Activated T-helper 17 cell treated with anti-CD3 and anti-CD28 coated beads, Interleukin-2, amount 50 U/mL, for 72 hours (primary cell): ENCODE measurements at places on chromosomes 2 and 18. TPM values are rescaled to one million over a fixed set of nuclear protein-coding genes. Genes with fewer than 3 reads are reported as not detected.

DNA sequence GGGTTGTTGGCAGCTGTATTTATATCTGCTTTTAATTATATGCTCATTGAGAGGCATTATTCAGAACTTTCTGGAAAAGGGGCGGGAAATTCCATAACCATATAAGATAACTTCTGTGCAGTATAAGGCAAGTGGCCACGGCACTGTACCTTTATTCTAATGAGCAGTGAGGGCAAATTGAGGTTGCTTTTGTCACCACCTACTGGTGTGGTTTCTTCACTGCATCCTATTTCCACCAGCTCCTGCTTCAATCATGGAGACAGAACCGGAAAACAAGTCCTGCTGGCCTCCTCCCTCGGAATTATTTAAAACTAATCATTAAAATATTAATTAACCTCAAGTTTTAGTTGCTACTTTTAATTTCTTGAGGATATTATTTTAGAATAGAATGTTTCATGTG, 759.4 kb downstream of the CBLN2 start:
- no peak for ATAC-seq

CREG2 gene
- total RNA-seq, result not detected

ASB18 gene
- total RNA-seq, result not detected

- no peak for ATAC-seq
These were observed 104.8 kb downstream of the ST6GAL2 start for GRCh38 chr2:106781196-106781595.

DNA sequence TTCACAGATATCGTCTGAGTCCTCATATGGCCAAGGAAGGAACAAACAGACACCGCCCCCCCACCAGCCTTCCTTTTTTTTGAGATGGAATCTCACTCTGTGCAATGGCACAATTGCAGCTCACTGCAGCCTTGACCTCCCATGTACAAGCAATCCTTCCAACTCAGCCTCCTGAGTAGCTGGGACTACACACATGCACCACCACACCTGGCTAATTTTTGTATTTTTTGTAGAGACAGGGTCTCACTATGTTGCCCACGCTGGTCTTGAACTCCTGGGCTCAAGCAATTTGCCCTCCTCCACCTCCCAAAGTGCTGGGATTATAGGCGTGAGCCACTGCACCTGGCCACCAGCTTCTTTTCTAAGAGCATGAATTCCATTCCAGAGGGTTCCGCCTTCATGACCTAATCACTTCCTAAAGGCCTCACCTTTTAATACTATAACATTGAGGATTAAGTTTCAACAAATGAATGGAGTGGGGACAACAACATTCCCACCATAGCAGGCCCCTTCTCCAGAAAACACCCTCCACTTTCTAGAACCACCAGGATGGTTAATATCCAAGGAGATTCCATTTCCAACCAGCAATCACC, 2.2 kb upstream of the TMBIM1 start:
- ATAC-seq, result no peak

- ATAC-seq, result no peak
These were observed 3.3 kb downstream of the RHBDD1 start for GRCh38 chr2:226839161-226839560.

DNA sequence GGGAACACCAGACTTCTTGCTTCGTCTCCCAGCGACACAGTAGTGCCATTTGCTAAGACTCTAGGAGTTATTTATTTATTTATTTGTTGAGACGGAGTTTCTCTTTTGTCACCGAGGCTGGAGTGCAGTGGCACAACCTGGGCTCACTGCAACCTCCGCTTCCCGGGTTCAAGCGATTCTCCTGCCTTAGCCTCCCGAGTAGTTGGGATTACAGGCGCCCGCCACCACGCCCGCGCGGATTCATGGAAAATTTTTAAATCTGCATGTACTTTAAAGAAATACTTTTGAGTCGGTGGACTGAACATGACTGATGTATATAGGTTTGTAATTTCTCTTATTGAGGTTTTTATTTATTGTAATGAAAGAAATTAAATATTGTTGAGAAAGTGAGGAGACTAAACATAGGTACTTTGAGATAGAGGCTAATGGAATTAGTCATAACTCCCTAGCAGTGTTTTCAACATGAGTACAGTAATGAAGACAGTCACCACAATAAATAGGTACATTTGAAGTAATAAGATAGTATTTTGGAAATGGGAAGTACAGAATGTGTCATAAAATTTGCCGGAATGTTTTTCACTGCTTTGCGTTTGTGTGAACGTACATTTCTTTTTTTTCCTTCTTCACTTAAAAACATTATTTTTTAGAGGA, 983 bp downstream of the MTX2 start:
- no peak for ATAC-seq

GRCh38 chr2:215002500-215002899, 135.9 kb downstream of the ABCA12 start:
- ATAC-seq, result no peak

DNA sequence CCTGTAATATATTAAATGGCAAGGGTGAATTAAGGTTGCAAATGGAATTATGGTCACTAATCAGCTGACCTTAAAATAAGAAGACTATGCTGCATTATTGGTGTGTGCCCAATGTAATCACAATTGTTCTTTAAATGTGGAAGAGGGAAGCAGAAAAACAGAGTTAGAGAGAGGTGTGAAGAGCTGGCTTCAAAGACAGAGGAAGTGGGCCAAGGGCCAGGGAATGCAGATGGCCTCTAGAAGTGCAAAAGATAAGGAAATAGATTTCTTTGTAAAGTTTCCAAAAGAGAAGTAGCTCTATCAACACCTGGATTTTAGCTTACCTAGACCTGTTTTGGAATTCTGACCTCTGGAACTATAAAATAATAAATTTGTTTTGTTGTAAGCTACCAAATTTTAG, 276.0 kb downstream of the LRRTM1 start:
- ATAC-seq, result no peak

DNPEP gene
- total RNA-seq, result 80.9 TPM

ERLEC1 gene
- total RNA-seq, result 14.6 TPM

DNA sequence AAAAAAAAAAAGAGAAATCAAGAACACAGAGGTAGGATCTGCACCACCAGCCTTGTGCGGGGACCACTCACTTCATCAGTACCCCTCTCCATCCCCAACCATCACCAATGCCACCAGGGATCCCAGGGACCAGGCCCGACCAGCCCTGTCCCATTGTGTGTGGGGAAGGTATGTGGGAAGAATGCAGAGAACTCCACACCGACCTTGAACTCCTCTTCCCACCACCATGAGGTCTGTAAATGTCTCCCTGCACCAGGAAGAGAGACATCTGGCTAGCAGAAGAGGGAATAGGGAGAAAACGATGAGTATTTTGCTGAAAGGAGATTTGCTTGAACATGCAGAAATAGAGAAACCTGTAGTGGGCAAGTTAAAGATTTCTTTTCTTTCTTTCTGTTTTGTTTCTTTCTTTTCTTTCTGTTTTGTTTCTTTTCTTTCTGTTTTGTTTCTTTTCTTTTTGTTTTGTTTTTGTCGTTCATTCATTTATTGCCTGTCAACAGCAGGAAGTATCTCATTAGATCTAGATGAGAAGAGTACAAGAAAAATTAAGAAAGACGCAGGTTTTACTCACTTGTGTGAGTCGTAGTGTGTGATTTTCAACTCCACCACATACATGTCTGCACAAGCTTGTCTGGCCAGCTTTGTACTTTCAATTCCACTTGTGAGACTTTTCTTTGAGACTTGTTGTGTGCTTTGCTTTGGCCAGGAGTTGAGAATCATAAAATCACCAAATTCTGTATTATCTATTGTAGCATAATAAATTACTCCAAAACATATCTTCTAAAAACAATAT, 179.8 kb upstream of the HAAO start:
- ATAC-seq, result peak; percentile 64

DNA sequence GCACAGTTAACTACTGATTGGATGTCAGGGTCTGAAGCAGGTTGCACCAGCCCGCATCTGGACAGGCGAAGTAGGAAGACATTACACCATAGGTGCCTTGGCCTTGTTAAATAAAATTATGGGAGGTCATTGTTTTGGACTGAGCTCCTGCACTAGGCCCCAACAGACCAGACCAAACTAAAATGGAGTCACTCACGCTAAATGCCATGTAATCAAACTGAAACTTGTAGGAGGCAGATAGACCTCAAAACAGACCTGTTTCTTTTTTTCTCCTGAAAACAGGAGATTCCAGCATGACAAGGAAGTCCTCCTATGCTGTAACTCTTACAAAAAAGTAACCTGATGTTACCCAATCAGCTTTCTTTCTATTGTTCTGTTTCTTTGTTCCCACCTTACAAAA, 15.5 kb upstream of the NFU1 start:
- ATAC-seq, result no peak

DNA sequence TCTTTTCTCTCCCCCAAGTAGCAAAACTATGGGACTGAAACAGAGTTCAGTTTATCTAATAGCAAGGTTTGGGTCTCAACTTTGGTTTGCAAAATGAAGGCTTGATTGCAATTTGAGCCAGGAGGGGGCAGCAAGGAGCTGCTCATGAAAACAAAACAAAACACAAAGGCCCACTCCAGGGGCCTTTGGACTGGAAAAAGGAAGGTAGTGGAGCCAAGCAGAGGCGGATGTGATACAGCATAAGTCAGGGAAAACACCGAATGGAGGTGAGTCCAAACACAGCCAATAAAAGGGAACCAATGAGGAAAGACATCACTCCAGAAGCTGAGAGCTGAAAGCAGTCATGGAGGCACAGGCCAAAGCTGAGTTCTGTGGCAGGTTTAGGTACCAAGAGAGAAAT, 799.7 kb upstream of the ACVR2A start:
- ATAC-seq, result peak; percentile 39

TSGA10 gene
- total RNA-seq, result 9.8 TPM

POLR1A gene
- total RNA-seq, result 30.3 TPM

DNA sequence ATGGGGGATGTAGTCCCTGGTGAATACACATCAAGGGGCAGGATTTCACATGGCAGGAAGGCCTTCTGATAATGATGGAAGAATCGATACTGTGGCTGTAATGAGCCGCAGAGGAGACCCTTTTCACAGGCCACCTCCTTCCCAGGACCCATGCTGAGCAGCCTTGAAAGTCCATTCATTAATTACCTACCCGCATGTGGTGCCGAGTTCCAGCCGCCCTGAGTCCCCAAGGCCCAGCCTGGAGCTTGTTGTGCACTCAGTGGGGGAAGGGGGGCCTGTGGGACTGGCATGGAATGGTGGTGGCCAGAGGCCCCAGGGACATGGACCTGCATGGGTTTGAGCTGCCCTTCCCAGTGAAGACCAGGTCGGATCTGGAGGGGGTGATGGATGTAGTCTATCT, 25.5 kb downstream of the ASB18 start:
- ATAC-seq, result no peak

- ATAC-seq, result peak; percentile 89
These were observed 101.0 kb upstream of the ZNF236 start for GRCh38 chr18:76721207-76721996.

DNA sequence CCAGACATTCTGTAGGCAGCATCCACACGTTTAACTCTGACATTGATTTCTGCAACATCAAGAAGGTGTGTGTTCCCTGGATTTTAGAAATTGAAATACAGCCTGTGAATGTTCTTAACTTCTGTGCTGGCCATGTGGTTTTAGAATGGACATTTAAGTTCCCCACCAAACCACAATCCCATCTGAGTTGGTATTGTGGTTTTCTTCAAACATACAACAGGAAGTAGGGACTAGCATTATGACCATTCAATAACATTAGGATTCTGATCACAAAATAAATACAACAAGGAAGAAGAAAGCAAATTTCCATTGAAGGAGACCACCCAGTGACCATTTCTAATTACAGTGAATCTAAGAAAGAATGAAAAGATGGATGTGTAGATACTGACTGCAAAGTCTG, 51.2 kb downstream of the MAP3K20 start:
- ATAC-seq, result no peak

CTAGE1 gene
- not detected for total RNA-seq

- no peak for ATAC-seq
These were observed 67.0 kb upstream of the SERTAD2 start for GRCh38 chr2:64720535-64721319.

MXD1 gene
- total RNA-seq, result 14.8 TPM

L3MBTL4 gene
- 0.19 TPM for total RNA-seq

NT5C1B gene
- total RNA-seq, result not detected

- no peak for ATAC-seq
These were observed 12.5 kb downstream of the SDC1 start for GRCh38 chr2:20212459-20212870.

DNA sequence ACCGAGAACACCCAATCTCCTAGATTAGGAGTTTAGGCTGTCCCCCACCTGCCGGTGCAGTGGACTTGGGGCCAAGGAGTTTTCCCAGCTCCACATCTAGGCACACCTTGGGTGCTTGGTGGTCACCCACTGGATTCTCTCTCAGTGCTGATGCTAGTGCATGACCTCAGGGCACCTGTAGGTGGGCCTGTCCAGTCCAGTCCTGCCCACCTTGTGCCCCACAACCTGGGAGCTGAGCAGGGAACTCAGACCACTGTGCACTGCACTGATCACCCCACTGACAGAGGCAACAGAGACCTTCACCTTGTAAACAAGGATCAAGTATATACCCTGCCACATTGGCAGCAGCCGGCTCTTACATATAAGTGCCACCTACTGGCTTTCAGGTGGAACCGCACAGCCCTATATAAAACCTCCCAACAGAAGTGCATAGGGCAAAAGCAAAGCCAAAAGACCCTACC, 12.7 kb upstream of the CDH19 start:
- ATAC-seq, result no peak

DNA sequence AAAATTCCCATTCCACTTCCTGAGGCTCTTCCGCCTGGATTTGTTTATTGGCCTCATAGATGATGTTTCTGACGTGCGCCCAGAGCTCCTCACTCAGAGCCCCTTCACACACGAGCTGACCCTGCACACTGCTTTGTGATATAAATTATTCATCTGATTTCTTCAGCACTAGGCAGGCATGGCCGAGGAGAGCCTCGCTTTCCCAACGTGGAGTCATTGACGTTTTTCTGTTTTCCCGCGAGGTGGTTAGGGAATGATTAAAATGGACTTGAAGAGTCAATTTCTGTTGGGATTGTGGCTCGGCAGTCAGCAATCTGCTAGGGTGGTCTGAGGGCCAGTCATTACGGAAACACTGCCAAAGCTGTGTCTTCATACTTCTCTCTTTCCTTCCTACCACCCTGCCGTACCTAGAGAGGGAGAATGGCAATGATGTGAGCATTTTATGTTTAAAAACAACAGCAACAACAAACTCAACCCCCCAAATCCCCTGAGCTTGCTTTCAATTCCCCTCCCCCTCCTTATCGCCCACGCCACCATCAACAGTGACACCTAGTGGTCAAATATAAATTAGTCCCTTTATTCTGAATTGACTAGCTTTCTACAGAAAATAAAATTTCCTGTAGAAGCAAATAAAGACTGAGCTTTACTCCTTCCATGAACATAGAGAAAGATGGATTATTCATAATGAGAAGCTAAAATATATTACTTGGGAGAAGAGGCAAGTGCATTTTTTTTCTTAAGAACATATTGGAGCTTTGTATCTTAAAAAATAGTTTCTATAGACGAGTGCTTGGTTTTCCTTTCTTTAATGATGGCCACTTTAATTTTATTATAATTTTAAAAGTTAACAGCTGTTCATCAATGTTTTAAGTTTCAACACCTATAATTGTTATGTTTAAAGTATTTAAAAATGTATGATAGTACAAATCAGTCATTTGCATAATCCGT, 285.1 kb downstream of the MTX2 start:
- ATAC-seq, result peak; percentile 23

GRCh38 chr2:43507137-43507536, 88.7 kb downstream of the THADA start:
- peak; percentile 55 for ATAC-seq

- no peak for ATAC-seq
These were observed 69.6 kb upstream of the CD28 start for GRCh38 chr2:203636588-203637470.

ALPG gene
- total RNA-seq, result not detected

- ATAC-seq, result no peak
These were observed 195.5 kb upstream of the RAB12 start for GRCh38 chr18:8413751-8414150.
